ENCODE measurements at places on chromosomes 6 and 20.

DNA sequence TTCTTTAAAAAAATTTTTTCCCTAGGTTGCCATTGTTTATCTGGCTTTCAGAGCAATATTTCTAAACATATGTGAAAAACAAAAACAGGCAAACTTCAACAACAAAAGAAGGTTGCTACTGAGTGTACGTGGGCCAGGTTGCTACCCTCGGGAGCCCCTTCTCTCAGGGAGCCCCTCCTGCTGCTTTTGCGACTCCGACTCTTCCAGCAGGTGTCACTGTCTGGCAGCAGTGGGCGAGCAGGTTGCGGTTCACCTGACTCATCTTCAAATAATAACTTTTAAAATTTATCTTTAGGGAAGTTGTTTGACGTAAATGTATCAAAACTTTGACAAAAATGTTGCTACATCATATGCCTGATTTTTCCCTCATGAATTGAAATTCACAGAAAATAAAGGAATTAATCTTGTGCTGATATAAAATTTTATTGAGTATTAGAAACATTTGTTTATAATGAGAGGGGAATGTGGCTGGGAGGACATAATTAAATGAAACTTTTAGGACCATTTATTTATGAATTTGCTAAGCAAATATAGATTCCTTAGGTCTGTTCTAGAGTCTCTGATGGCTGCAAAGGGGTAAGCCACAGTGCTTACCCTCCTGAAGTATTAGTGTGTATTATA lies 138.8 kb downstream of the HIVEP1 start:
- peak; percentile 69 for DNase-seq

- no peak for DNase-seq
Measured at GRCh38 chr6:25038999-25039398, 103.2 kb upstream of the RIPOR2 start.

DNA sequence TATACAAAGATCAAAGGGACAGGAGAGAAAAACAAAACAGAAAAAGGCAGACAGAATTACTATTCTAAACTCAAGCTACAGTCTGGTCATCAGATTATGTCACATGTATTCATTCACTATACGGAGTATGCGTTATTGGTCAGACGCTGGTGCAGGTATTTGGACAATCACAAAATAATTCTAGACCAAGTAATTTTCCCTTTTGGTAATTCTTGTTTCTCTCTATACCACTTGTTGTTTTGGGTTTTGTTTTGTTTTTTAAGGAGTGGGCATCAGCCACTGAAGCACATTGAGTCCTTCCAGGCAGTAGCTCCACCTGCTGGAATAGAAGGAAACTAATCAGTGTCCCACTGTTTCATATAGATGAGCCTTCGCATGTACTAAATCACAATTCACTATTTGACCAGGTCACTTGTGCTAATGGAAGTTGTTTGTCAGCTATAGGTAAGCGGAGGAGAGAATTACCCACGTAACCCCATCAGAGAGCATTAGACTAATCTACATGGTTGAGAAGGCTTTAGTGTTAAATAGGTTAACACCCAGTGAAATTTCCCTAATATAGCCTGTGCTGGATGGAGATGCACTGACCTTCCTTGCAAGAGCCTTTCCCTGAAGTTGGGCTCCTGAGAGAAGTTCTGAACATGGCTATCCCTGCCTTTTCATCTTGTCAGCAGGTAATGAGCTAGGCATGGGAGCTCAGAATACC lies 77.9 kb downstream of the TNFAIP3 start:
- no peak for DNase-seq

DNA sequence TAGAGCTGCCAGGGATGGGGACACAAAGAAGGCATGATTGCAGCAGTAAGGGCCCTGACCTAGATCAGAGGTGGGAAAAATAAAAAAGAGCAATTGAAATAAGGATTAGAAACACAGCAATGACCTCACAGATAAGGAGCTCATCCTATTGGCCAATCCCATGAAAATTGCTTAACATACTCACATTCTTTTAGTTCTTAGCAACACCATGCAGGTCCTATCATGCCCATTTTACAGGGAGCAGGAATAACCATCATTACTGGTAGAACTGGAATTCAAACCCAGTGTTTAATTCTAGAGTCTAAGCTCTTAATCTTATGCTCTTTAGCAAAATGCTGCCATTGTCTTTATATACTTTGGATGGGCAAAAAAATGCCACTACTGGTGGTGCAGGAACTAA lies 267.7 kb downstream of the RNF144B start:
- DNase-seq: no peak

DNA sequence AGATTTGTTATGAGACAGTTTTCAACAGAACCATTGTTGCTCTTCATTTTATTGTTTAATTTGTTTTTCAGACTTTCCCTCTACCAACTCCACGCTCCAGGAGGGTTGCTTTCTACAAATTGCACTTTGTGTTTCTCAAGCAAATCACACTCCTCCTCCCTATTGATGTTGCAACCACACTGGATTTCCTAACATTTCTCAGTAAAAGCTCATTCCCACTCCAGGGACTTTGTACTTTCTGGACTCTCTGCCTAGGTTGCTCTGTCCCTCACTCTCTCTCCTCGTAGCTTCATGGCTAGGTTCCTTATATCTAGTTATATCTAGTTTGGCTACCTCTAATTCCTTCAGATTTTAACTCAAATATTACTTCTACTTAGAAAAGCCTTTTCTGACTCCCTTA lies 20.3 kb downstream of the PGK2 start:
- DNase-seq: no peak

GRCh38 chr20:36028106-36028808 lies 59.9 kb downstream of the CNBD2 start:
- DNase-seq: no peak

DNA sequence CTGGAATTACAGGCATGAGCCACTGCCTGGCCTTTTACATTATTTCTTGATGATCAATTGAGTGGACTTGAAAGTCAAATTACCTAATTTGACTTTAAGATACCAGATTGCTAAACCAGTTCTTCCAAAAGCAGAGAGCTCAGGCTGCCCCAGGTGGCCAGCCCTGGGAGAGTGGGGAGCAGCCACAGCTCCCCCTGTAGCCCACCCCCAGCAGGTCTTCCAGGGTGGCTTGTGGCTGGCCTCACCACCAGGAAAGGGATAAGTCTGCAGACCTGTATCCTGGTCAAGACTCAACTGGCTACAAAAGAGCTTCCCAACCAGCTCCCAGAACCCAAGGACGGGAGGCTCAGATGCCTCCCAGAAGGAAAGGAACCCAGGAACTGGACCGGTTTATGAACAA lies 23.8 kb upstream of the AKAP12 start:
- DNase-seq: no peak

- peak; percentile 64 for DNase-seq
Measured at GRCh38 chr20:1291191-1291741, 25.2 kb downstream of the SNPH start.

DNA sequence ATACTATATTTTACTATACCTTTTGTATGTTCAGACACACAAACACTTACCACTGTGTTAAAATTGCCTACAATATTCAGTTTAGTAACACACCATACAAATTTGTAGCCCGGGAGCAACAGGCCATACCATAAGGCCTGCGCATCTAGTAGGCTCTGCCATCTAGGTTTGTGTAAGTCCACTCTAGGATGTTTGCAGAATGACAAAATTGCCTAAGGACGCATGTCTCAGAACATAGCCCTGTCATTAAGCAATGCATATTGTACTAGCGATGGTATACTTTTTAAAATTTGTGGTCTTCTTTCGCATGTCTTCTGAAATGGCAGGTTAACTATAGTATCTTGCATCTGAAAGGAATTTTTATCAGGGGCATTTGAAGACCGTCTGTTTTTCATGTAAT lies 26.6 kb upstream of the MAP7 start:
- no peak for DNase-seq
